ENCODE measurements at places on chromosomes 6 and 20. TPM values are rescaled to one million over a fixed set of nuclear protein-coding genes. Genes with fewer than 3 reads are reported as not detected.

FBXO9 gene
- total RNA-seq, result 35.7 TPM

GRCh38 chr20:21874127-21874526 lies 168.7 kb downstream of the PAX1 start:
- no peak for DNase-seq

GRCh38 chr6:17116117-17116440 lies 14.2 kb downstream of the STMND1 start:
- no peak for DNase-seq

DNA sequence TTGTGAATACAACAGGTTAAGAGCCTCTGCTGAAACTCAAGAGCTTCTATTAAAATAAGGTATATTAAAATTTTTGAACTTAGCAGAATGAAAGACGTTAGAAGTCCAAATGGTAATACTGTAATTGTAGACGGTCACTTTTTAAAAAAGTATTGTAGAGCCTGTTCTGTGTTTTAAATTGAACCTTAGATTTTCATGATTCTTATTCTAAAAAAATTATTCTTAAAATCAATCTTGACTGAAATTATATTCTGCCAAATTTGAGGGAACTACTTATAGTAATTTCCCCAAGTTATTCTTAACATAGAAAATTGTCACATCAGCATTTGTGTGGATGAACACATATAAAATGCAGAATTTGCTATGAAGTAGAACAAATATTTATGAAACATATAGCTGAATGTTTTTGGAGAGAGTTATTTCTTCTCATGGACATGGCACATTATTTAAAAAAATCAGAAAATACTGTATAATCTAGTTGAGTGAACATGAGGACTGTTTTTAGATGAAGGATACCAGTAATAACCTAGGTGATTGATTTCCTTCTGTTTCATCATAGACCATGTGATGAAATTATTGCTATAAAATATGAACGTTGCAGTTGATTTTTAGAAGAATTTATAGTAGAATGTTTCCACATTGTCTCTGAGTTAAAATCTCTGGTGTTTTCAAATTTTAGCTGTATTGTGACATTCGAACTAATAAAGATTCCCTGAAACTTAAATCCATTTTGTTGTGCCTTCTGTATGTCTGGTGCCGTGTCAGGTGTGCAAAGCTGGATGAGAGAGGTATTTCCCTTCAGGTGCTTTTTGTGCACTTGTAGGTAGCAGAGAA lies 2.8 kb downstream of the TBPL1 start:
- no peak for DNase-seq

- peak; percentile 79 for DNase-seq
Measured at GRCh38 chr6:139370283-139370998, 4.0 kb downstream of the CITED2 start.

GRCh38 chr6:26280407-26280806 lies 84.6 kb upstream of the BTN3A2 start:
- no peak for DNase-seq

GRCh38 chr20:13121840-13122515 lies 99.1 kb upstream of the ISM1 start:
- no peak for DNase-seq

- no peak for DNase-seq
Measured at GRCh38 chr6:25083784-25084507, 148.2 kb upstream of the RIPOR2 start.

DNA sequence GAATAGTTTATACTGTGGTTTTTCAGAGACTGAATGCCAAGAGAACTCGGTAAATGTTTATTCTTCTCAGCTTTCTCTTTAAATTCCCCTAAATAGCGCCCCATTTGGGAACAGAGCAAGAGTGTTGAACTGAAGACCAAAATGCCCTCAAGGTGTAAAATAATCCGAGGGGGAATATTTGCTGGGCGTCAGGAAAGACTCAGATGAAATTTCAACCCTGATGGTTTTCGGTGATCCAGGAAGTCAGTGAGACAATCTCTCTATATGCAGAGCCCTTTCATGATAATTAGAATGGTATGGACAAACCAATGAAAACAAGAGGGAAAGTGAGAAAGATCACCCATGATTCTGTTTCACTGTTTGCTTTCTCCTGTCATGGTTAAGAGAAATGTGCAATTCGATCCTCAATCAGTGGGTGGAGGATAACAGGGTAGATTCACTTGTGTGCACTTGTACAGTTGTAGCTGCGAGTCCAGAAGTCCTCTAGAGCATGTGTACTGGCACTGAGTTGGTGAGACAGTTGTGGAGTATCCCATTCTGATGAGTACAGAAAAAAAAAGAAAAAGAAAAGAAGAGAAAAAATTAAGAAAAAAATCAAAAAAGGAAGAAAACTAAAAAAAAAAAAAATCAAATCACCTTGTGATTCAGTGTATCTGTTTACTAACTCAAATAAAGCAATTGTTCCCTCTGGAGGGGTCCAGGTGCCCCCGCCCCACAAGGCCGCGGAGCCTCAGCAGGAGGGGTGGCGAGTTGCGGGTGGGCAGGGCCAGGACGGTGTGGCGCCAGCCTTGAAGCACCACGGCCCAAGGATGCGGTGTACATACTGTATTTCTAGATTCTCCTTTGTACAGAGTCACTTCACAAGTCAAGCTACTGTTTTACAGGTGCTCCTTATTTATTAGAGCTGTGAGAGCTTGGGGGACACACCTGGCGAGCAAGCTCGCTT lies 164.9 kb downstream of the SCML4 start:
- peak; percentile 76 for DNase-seq

DNA sequence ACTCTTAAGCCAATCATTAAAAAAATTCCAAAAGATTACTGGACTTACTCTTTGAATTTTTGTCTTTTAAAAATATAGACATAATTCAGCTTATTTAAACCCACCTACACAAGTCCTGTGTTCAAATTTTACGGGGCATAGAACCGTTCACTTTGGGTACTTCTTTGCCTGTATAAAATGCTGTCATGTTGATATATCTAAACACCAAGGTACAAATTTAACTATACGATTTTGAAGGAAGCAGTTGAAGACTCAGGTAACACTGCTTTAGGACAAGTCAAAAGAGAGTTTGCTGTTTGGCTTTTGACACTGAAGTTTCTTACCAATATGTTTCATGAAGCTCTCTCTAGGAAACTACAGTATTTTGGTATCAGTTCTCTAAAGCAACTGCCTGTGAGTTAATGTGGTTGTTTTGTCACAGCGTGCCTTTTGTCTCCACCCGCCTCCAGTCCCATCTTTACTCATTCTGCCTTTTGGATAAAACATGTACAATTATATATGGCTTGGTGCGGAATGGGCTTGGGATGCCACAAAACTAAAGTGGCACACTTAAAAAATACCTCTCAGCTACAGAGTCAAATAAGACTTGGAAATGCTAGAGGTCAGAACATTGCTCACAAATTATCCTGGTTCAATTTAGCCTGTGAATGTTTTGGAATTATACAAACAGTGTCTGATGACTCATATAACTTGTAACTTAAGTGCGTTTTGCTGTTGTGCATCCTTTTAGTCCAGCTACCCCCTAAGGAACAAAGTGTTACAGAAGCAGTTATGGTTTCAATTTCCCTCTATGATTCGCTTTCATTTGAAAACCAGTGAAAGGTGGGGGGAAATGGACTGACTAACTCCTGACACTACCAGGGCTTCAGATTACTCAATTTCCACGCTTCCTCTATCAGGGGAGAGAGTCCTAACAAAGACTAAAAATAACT lies 38.7 kb downstream of the RGS17 start:
- DNase-seq, result peak; percentile 86

GRCh38 chr6:52975580-52975979 lies 19.5 kb downstream of the GSTA4 start:
- DNase-seq, result peak; percentile 63

DNA sequence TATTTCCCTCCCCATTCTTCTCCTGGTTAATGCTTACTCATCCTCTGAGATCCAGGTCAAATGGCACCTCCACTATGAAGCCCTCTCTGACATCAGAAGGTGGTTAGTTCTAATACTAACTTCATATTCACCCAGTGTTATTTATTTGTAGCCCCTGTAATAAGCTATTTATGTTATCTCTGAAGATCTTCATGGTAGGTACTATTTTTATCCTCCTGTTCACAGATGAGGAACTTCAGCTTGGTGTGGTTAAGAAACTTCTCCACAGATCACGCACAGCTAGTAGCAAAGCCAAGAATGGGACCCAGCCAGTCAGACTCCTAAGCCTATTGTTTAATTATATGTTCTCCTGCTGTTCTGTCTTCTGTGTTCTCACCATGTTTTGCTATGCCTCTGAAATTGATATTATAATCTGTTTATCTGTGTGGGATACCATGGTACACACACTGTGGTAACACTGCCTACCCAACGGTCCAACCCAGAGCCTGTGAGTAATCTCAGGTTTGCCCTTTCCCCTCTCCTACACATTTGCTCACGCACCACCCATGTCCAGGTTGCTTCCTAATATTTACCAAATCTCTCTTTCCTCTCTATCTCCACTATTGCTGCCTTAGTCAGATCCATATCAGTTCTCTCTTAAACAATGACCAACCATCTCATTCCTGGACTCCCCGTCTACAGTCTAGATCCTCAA lies 98.4 kb downstream of the IPCEF1 start:
- DNase-seq, result no peak
